Smooth muscle cell of the umbilical artery (primary cell): ENCODE measurements at places on chromosomes 16 and 17. TPM values are rescaled to one million over a fixed set of nuclear protein-coding genes. Genes with fewer than 3 reads are reported as not detected.

The ABCC3 gene
- total RNA-seq = 5.6 and 9.1 TPM in 2 replicates

The SLFN13 gene
- 0.89 and 1.2 TPM in 2 replicates for total RNA-seq

The CSH1 gene
- total RNA-seq = not detected in 2 replicates

The NPIPA3 gene
- total RNA-seq = 0.37 and 0.59 TPM in 2 replicates

The PERCC1 gene
- total RNA-seq = not detected in 2 replicates

The FTSJ3 gene
- total RNA-seq = 57.6 and 65.3 TPM in 2 replicates

The FOXN1 gene
- not detected in 2 replicates for total RNA-seq

The TMEM238L gene
- total RNA-seq = not detected in 2 replicates

The GP1BA gene
- total RNA-seq = not detected in 2 replicates
